HEK293T (cell line): ENCODE measurements at places on chromosomes 4 and X.

GRCh38 chr4:24400537-24400936 lies 183.8 kb downstream of the DHX15 start:
- DNase-seq, result no peak

DNA sequence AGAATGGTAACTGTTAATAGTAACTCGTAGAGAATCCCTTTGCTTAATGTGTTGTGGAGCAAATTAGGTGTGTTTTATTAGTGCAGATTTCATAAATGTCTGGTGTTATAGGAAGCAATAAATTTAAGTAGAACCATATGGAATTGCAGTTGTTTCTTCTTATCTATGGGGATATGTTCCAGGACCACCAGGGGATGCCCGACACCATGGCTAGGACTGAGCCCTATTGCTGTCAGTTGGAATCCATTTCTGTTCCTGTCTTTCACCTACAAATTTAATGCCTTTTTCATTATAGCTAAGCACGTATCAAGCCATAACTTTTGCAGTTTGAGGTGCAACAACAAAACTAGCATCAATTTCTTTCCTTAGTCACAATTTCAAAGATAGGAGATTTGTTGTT lies 72.5 kb downstream of the DDIT4L start:
- no peak for DNase-seq

GRCh38 chr4:40186665-40187014 lies 10.2 kb upstream of the RHOH start:
- DNase-seq, result no peak

- peak; percentile 40 for DNase-seq
Measured at GRCh38 chrX:50747471-50747900, 66.5 kb downstream of the SHROOM4 start.

DNA sequence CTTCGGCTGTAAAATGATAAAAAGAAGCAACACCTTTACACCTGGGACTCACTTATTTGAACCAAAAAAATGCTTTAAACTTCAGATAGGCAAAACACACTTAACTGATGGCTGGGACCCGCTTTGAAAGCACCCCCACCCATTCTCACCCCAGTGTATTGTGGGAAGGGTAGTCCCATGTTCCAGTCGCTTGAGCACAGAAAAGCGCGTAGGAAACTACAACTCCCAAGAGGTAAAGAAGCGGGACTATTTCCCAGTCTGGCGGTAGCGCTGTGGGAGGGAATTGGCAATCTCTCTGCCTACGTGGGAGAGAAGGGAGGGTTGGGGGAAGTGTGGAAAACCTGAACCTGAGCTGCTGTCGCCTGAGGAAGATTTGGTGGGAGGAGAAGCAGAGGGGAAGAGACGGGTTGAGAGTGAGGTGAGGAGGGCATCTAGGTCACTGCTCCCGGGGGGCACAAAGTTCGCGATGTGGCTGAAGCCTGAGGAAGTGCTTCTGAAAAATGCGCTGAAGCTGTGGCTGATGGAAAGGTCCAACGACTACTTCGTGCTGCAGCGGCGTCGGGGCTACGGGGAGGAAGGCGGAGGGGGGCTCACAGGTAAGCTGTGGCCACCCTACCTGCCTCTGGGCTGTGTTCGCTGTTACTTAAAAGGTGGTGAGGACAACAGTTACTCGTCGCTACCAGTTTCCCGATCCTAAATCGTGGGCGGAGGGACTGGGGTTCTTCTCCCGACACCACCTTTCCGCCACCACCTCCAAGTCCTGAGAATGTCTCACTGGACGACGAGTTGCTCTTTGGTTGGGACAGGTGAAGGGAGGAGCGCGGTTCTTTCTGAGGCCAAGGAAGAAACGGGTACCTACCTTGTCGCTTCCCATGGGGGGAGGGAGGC lies at the start of gene TBC1D8B:
Gene TBC1D8B (plus strand): TSS at position 286 of the 888 bp plus-strand sequence. CDS start 181 bp downstream, at position 467.
- DNase-seq, result peak; percentile 82
